ENCODE measurements at places on chromosomes 12 and 14.
A peak's percentile ranks its signal among the peaks of the same experiment; 100 is the strongest.

DNA sequence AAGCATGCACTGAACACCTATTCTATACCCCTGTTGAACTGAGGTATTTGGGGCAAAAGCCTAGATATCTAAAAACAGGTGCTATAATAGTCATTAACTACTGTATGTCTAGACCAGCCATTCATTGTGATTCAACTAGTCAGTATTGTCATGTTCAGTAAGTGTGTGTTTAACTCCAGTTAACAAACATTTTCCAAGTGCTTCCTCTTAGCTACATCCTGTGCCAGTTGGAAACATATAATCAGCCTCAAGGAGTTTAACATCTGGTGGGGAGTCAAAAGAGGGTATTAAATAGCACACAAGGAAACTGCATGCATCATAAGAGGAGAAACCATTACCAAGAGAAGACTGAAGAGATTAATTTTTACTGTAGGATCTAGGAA lies 20.4 kb downstream of the TMTC1 start:
- DNase-seq: peak; percentile 77

- no peak for DNase-seq
Observed at GRCh38 chr12:41510470-41510869, 322.4 kb downstream of the PDZRN4 start.

DNA sequence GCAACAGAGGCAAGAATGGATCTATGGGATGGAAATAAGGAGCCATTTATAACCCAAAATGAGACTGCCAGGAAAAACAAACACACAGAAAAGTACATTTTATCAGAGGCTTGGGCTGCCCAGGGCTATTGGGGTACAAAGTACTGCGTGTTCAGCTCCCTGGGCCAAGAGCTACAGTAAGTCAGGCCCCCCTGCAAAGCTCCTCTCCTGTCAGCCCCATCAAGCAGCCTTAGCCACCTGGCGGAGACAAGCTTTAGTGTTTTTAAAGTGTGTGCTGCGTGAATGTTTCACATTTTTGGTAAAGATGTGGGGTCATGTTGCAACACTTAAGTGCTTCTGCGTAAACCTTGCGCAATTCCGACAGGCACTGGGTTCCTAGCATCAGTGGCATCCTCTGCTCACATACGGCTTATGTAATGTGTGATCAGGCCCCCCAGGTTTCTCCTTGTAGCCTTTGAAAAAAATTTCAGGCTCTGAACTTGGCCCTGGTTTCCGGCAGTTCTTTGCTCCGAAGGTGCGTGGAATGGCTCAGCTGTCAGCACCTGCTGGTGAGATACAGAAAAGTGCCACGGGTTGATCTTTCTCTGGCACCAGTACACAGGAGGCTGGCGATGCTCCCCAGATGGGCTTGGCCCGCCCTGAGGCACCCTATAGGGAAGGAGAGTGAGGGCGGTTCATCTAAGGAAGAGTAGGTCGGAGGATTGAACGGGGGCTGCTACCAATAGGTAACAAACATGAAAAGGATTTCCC lies 198.7 kb upstream of the EEA1 start:
- DNase-seq: no peak

- no peak for DNase-seq
Observed at GRCh38 chr12:22474970-22475720, 69.2 kb downstream of the C2CD5 start.
